ENCODE measurements at places on chromosomes 16 and 17.

DNA sequence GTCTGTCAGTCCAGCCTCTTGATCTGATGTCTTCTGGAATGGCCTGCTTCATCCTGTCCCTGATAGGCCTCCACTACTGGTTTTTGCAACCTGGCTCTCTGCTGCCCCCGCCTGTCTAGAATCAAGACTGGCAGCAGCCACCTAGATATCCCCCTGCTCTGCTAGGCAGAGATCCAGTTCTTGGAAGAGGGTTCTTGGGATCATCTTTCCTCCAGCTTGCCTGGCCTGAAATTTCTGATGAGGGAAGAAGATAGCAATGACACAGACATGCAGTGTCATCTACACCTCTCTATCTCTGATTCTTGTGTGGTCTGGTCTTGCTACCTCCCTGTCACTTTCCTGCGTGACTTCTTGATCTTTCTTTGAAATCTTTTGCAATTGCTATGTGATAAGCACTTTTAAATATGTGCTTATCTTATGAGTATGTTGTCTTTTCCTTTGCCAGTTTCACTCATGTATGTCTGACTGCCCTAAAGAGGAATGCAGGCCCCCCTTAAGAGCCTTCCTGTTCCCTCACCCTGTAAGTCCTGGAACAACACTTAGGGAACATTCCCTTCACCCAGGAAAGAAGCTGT, 20.3 kb upstream of the NFATC3 start:
- peak; percentile 88 for DNase-seq

DNA sequence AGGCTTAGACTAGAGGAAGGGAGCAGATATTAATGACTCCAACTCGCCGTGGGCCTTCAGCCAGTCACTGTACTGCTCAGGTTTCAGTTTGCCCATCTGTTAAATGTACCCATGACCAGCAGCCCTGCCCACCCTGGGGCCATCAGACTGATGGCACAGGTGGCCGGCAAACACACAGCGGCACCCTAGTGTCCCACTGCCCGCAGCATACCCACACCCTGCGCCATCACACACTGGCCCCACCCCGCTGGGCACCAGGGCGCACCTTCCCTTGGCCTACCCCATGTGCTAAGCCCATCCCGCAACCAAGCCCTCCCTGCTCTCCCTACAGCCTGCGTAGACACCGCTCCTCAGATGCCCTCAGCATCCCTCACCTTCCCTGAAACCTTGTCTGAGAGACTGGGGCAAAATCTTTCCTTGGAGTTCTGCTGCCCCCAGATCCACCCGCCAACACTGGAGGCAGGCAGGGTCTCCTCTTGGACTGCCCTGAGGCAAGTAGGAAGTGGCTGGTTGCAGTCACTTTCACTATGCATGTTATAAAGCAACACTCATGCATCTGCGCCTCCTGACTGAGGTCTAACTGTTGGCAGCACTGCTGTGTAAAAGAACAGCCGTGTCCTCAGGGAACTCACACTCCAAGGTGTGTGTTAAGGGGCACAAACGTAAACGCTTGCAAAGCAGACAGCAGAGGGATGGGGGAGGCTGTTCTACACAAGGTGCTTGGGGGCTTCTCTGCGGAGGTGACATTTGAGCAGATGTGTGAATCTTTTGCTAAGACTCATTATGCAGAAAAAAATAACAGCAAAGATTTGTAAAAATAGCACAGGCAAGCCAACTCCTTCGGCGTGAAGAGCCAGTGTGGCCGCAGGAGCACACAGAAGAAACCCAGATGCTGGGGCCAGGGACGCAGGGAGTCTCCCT, 6.7 kb upstream of the BCAR1 start:
- no peak for DNase-seq

- no peak for DNase-seq
Observed at GRCh38 chr17:81428121-81428515, 32.9 kb downstream of the BAHCC1 start.

- no peak for DNase-seq
Observed at GRCh38 chr17:81278831-81279230, 16.3 kb downstream of the SLC38A10 start.

- DNase-seq, result no peak
Observed at GRCh38 chr17:80923211-80924110, 68.2 kb upstream of the CHMP6 start.

GRCh38 chr17:31281061-31281460, 16.0 kb downstream of the OMG start:
- no peak for DNase-seq

- DNase-seq, result no peak
Observed at GRCh38 chr16:9092978-9093344, 1.5 kb downstream of the HAPSTR1 start.

DNA sequence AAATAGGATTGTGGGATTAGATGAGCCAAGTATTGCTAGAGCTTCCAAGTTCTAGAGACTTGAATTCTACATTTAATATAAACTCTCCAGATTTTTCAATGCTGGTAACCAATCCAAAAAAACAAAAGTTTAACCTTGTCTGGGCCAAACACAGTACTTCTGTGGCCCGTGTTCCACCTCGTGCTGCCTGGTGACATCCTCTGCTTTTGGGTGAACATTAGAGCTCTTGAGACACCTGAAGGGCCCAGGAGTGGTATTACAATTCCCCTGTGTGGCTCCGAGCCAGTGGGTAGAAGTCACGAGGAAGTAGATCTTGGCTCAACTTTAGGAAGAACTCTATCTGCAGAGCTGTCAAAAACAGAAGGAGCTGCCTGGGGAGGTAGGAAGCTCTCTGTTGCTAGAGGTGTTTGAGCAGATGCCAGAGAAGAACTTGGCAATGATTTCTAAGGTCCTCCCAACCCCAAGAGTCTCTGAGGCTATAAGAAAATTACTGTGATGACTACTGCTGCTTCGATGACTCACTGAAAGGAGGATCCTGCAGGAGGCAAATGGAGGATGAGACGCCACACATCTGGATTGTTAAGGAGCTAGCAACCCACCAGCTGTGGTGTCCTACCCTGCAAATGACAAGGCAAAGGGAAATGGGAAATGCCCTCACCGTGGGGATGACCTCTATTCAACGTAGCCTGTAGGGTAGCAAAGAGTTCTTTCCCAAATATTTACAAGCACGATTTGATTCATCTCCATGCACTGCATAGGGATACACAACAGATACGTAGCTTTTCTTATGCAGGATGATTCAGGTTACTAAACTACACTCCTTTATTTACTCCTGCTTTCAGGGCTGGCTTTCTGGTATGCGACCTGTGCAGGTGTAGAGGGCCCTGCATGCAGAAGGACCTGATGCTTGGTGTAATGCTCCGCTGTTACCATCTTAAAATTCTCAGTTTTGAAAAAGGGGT, 45.8 kb upstream of the GAS7 start:
- DNase-seq, result no peak

DNA sequence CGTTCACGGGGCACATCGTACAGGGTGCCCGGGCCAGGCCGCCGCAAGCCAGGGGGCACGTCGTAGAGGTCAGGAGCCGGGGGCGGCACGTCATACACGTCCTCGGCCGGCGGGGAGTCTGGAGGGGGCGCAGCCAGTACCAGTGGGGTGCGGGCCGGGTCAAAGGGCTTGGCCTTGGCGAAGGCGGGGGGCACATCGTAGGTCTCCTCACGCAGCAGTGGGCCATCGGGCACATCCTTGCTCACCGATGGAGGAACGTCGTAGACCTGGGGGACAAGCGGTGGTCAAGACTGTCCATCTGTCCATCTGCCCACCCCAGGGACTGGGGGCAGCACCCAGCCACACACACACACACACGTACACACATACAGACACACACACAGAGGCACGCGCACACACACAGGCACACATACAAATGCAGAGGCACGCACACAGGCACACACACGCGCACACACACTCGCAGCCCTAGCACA, 15.7 kb downstream of the BCAR1 start:
- no peak for DNase-seq

DNA sequence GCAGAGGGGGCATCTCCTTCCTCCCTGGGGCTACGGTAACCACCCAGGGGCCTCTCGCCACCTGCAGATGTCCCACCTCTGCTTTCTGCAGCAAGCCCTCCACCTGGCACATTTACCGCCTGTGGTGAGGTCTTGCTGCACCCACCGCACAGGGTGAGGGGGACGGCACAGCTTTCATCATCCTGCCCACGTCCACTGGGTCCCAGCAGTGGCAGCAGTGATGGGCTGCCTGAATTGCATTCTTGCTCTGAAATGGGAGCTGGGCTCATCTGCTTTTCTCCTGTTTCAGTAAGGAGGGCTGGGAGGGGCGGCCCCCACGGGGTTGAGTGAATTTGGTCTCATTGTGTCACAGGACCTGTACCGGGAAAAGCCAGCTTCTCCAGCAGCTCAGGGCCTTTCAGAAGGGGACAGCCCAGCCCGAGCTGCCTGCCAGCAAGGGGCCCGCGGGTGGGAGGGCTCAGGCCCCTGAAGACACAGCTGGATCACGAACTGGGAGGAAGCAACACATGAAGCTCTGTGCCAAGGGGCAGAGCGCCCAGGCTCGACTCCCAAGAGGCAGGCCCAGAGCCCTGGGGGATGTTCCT, 12.7 kb downstream of the DNAAF8 start:
- no peak for DNase-seq

Measured in HuH-7 (cell line).